ENCODE measurements at places on chromosomes 1 and 21.

DNA sequence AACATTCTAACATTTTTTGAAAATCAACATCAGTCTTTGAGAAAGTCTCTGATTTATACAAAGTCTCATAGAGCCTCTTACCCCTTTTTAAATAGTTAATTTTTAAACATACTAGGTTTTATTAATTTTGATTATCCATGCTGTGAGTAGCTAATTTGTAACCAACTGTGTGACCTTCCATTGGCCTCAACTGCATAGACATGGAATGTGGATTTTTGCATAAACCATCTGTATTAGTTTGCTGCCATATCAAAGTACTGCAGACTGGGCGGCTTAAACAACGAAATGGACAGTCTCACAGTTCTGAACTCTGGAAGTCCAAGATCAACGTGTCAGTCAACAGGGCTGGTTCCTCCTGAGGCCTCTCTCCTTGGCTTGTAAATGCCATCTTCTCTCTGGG lies 89.2 kb upstream of the AJAP1 start:
- DNase-seq: no peak

DNA sequence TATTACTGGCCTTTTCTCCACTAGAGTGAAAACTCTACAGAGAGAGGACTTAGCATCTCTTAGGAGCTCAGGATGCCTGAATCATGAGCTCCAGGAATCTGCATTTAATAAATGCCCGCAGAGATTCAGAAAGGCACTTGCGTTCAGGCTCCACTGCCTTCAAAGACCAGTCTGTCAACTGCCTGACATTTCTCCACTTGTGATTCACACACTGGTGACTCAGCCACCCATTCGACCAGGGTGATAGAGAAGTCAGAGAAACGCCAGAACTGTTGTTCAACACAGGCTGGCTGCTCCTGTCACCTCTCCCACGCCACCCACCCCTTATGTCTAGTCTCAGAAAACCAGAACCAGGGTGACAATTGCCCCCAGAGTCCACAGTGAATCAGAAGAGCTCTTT lies 26.9 kb upstream of the LBR start:
- peak; percentile 81 for DNase-seq

DNA sequence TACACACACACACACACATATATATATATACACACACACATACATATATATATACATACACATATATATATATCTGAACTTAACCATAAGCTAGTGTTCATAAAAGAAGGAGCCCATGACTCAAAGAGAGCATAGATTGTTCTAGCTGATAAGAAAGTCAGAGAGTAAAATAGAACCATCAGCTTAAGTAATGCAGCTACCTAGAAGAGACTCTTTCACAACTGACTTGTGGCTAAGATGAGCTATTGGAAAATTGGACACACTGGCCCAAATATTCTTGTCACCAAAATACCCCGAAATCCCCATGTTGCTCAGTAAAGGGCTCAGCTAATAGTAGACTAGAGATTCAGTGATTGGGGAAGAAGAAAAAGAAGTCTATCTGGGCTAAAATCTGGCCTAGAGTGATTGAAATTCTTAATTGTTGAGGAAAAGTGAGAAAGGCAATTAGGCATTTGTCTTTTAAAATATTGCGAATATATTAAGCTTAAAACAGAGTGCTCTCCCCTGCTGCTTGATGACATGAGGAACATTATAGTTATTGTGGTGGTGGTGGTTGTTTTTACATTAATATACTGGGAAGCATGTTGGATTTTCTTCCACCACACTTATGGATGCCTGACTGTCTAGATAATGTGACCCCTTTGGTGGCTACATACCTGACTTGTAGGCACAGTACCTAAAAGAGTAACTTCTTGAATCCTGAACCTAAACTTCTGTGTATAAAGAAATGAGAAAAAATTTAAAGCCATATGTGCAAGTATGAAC lies 6.3 kb downstream of the SLAMF1 start:
- DNase-seq: no peak

DNA sequence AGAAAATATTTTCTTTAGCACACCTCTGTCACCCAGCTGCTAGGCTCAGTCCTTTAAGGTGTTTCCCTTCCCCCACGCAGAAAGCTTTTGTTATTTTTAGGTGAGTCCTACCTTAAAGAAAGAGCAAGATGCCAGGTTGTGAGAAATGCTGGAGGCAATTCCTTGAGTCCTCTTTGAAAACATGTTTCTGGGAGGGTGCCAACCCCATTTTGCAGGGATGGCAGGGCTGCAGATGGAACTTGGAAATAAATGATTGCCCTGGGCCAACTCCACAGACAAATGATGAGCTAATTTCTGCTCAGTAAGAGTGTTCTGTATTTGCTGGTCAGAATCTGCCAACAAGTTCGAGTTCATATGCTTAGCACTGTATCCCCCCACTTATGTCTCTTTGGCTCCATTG lies 119.2 kb upstream of the RAB3GAP2 start:
- no peak for DNase-seq

DNA sequence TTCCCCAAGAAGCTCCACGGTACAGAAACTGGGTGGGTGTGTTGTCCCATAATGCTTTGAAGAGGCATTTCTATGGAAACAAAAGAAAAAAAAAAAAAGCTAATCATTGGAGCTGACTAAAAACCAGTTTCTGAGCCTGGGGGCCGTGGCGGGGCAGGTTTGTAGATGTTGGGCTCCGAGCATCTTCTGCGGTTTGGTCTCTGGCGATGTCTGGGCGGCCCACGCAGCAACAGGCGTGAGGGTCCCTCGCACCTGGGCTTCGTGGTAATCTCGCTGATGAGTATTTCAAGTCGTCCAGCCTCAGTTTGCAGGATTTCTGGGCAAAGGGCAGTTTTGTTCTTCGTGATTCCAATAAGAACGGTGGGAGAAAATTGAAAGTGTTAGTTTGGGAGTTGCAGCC lies 6.8 kb downstream of the TP73 start:
- no peak for DNase-seq

GRCh38 chr1:151998611-151999362 lies 5.1 kb upstream of the S100A10 start:
- no peak for DNase-seq

GRCh38 chr1:97277891-97278654 lies 556.5 kb downstream of the PTBP2 start:
- DNase-seq: no peak

DNA sequence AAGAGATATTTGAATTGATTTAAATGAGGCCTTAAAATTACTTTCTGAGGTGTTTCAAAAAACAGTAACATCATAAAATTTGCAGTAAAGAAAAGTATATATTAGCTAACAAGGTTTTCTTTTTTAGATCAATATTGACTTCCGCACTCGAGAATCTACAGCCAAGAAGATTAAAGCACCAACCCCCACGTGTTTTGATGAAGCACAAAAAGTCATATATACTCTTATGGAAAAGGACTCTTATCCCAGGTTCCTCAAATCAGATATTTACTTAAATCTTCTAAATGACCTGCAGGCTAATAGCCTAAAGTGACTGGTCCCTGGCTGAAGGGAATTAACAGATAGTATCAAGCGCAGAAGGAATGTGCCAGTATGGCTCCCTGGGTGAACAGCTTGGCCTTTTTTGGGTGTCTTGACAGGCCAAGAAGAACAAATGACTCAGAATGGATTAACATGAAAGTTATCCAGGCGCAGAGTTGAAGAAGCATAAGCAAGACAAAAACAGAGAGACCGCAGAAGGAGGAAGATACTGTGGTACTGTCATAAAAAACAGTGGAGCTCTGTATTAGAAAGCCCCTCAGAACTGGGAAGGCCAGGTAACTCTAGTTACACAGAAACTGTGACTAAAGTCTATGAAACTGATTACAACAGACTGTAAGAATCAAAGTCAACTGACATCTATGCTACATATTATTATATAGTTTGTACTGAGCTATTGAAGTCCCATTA lies 3.6 kb downstream of the RGS1 start:
- no peak for DNase-seq

DNA sequence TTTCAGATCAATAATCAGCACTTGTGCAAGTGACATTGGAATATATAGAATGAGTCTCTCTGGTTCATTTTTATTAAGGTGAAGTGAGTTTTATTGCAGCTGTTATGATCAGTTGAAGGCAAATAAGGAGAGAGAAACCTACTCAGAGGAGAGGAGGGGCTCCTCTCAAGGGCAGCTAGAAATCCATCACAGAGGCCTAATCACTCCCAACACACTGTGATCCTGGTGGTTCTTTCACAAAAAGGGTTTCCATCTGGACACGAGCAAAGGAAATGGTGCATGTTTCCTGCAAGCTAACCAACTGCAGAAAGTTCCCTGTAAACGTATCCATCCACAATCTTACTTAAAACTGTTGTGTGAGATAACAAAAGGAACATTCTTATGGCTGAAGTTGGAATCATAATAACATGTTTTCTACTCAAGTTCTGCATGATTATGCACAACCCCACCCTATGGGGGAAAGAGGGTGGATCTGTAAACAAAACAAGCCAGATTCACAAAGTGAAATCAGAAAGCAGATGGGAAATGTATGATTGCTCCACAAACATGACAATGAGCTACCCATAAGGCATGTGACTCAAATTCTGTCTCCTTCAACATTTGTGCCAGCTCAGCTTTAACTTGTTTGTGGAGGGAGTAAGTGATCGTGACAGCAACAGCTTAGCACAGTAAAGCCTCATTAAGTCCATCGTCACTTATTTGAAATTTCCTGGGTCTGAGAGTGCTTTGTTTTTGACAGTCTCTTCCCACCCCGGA lies 141.2 kb upstream of the ST6GALNAC5 start:
- DNase-seq: no peak

GRCh38 chr1:170789063-170789462 lies 125.1 kb downstream of the PRRX1 start:
- no peak for DNase-seq

All from activated CD4-positive, alpha-beta T cell treated with anti-CD3 and anti-CD28 coated beads for 24 hours (primary cell).